Cerebellar nuclear complex (tissue), 1 donor: ENCODE measurements at places on chromosomes 13 and 19.

DNA sequence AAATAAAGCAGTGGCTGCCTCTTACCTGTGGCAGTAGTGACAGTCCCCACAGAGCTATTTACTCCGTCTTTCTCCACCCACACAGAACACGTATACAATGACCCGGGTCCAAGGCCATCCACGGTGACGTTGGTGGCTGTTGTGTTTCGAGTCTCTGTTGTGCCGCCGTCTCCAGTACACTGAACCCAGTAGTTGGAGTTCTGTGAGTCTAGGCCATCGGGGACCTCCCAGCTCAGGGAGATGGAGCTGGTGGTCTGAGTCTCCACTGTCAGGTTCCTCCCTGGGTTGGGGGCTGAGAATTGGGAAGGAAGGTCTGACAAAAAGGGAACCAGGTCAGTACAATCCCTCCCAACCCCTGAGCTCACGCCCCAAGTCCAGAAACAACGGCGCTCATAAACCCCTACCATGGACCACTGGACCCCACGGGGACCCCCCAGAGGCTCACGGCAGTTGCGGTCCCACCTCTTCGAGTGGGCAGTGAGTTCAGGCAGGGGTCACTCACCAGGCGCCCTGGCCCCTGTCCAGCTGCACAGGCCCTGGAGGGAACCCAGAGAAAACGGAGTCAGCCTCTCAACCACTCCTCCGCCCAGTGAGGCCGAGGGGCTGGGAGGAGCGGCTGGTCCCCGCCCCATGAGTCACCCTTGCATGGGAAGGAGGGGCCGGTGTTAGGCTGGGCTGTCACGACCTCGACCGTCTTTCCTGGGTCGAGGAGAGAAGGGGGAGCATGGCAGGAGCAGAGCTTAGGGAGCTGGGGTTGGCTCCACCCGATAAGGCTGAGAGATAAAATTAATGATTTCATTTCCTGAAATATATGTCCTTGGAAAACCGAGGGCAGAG lies 2.4 kb downstream of the PTPRH start:
- DNase-seq, result no peak

GRCh38 chr19:50252111-50252886 lies 48.9 kb downstream of the MYH14 start:
- DNase-seq, result no peak

- DNase-seq, result no peak
Observed at GRCh38 chr13:99743094-99743493, 228.5 kb downstream of the ZIC5 start.

DNA sequence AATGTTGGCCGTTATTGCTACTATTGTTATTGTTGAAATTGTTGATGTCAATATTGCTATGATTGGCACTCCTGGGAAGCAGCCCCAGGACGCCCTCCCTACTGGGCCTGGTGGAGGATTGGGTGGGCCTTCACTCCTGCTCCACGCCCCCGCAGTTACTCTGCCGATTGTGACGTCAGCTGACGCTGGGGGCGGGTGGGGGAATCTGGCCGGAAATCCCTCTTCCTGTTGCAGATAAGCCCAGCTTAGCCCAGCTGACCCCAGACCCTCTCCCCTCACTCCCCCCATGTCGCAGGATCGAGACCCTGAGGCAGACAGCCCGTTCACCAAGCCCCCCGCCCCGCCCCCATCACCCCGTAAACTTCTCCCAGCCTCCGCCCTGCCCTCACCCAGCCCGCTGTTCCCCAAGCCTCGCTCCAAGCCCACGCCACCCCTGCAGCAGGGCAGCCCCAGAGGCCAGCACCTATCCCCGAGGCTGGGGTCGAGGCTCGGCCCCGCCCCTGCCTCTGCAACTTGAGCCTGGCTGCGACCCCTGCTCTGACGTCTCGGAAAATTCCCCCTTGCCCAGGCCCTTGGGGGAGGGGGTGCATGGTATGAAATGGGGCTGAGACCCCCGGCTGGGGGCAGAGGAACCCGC lies at the start of gene ETV2:
ETV2 (plus strand) TSS at position 231 of the 637 bp plus-strand sequence. CDS start 716 bp downstream, outside the sequence.
- DNase-seq, result no peak

GRCh38 chr13:71290963-71291841 lies 575.8 kb downstream of the DACH1 start:
- DNase-seq, result no peak

GRCh38 chr19:17379221-17379631 lies 2.1 kb upstream of the PLVAP start:
- DNase-seq, result no peak

GRCh38 chr13:35832551-35832950 lies 298.6 kb downstream of the DCLK1 start:
- no peak for DNase-seq

- no peak for DNase-seq
Observed at GRCh38 chr13:49543656-49544055, 41.7 kb downstream of the RCBTB1 start.

GRCh38 chr19:16391301-16392055 lies 66.9 kb downstream of the KLF2 start:
- no peak for DNase-seq

DNA sequence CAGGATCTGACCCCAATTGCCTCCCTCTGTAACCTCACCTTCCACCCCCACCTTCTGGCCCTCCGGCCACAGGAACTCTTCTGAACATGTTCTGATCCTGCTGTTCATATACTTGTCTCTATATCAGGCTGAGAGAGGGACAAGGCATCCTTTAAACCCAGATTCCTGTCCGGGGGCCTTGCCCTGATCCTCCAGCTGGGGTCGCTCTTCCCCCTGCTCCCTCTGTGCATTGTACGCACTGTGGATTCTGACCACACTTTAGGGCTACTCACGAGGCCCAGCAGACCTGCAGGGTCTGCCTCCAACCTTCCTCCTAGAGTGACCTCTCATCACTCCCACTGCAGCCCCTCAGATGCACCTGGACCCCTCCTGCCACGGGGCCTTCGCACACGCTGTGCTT lies 269.3 kb downstream of the UQCRFS1 start:
- no peak for DNase-seq

- no peak for DNase-seq
Observed at GRCh38 chr19:48630296-48631063, 6.7 kb downstream of the DBP start.

DNA sequence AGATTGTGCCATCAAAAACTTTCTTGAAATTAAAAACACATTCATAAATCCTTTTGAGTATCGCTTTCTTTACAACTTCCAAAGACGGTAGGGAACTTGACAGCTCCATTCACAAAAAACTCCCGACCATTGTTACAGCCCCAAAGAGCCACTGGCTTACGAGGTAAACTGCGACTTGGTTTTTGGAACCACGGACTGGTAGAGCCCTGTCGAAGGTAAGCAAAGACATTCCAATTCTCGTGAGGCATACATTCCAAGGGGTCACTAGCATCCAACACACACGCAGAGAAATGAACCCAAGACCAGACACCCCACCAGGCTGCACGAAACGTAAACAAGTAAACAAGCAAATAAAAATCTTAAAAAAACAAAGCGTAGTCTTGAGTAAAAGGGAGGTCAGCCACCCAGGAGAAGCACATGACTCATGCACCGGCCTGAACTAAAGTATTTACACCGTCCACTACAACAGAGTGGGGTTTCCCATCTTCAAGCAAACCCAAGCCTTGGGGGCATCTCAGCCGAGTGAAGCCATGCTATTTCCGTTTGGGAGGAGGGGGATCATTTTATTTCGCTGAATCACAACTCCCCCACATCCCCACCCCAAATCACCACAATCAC lies 1.4 kb downstream of the BRD4 start:
- no peak for DNase-seq

DNA sequence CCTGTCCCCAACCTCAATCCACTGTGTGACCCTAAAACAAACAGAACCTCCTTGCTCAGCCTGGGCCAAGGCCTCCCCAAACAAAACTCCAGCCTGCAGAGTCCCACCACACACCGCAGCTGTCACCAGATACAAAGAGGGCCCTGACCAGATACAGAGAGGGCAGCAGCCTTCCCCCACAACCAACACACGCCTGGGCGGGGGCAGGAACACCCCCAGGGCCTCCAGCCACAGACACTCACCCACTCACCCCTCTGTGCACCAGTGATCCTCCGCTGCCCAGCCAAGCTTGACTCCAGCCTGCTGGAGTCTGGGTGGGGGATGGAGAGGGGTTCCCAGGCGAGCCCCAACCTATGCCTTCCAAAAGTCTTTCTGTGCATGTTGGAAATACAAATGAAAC lies 5.9 kb upstream of the CIRBP start:
- DNase-seq, result no peak

- DNase-seq, result no peak
Observed at GRCh38 chr19:57118848-57119247, 937 bp upstream of the USP29 start.

DNA sequence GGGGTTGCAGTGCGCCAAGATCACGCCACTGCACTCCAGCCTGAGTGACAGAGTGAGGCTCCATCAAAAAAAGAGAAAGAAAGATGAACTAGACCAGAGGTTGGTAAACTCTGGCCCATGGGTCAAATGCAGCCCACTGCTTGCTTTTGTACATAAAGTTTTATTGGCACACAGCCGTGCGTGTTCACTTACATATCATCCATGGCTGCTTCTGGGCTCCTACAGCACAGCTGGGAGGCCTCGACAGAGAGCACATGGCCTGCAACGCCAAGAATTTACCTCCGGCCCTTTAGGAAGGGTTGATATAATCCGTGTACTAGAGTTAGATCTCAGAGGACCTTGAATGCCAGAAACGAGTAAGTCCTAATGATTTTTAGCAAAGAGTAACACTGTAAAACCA lies 46.0 kb downstream of the GNG7 start:
- no peak for DNase-seq

GRCh38 chr13:80036845-80037504 lies 304.0 kb downstream of the SPRY2 start:
- no peak for DNase-seq

DNA sequence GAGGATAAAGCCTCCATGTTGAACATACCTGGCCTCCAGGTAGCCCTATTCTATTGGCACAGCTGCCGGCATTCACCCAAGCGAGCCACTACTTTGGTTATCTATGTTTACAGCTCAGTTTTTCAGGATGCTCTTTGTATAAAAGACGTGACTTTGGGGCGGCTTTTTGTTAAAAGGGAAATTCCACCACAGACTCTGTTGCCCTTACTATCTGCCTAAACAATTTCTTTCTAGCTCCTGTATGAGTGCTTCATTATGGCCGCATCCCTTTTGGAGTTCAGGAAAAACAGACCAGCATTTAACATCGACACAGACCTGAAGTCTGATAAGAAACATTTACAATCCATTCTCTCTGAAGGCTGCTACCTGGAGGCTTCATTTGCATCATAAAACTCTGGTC lies 9.1 kb upstream of the IGSF23 start:
- DNase-seq, result no peak

DNA sequence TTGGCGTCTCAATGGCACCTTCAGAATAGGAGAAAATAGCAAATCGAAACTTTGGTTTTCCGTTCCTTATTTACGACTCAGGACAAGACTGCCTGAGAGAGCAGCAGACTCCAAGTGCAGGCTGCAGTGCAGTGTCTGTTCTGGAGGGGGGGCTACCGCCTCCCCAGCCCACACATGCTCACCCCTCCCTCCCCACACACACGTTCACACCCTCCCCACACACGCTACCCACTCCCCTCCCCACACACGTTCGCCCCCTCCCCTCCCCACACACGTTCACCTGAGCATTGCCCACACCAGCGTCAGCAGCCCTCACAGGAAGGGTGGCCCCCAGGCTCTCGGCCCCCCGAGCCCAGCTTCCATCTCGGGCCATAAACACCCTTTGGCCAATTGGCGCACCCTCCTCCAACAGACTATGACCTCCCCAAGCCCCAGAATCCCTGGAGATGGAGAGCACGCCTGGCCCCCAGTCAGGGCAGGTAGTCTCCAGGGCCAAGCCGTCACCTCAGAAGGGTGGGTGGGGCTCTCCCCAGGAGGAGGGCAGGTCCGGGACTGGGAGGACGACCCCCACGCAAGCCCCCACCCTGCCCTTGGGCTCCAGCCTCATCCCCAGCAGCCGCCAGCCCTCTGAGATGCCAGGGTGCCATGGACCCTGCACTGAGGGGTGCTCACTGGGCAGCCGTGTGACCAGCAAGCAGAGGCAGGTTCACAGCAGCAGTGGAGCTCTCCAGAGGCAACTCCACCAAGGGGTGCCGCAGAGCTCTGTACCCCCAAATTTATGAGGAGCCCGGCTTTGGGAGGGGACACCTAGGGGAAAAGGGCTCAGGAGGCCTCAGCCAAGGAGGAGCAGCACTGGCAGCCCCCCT lies 27.5 kb downstream of the RASA3 start:
- DNase-seq, result no peak

- DNase-seq, result no peak
Observed at GRCh38 chr13:53129864-53130393, 101.3 kb downstream of the OLFM4 start.

GRCh38 chr19:6654347-6655310 lies 15.3 kb downstream of the TNFSF14 start:
- DNase-seq, result no peak

DNA sequence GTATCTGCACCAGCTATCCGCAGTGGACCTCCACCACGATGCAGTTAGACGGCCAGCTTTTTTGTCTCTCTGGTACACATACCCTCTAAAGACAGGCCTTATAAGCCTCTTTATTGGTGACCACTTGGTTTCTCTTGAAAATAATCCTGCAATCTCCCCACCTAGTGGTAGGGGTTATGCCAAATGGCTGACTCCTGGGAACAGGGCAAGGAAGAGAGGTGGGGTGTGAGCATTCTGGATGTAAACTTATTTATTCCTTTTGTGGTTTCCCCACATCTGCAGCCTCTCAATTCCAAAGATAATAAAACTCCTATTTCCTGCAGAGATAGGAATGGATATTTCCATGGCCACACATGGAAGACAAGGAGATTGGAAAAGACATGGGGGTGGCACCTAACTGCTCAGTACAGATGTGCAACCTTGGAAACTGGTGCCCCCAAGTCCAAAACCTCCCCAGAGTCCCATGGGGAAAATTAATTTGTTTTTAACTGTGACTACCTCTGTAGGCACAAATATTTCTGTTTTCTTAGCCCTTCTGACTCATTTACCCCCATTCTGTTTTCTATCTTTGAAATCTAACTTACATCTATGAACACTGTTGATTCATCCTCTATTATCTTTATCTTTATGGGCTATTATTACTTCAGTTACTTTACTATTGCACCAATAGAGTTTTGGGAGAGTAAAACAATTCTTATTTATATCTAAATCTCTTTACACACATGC lies 112.7 kb upstream of the TSHZ3 start:
- DNase-seq, result no peak

DNA sequence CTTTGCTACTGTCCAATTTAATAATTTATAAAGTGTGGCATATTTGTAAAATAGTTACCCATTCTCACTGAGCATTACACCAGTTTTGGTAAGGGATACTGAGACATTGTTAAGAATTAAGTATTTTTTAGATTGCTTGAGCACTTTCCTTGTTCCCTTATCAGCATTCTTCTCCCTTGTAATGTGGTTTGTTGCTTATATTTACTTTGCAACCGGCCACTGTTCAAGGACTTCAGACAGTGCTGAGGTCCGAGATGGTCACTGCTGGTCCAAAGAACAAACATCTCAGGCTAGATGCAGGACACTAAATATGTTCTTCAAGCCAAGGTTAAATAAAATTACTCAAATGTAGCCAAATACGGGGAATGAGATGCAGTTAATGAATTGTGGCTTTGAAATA lies 161.4 kb downstream of the TM9SF2 start:
- no peak for DNase-seq

GRCh38 chr13:36131222-36131930 lies at the start of gene DCLK1:
Gene DCLK1, minus strand, starts transcription at chr13:36131382.
- DNase-seq, result no peak
